ENCODE measurements at places on chromosomes 2 and 18.

- H3K27me3 ChIP-seq: no peaks in the 10 kb centered on the region
- H3K27ac ChIP-seq: no peak overlapping the region
- H3K4me3 ChIP-seq: no peak overlapping the region
- no peaks in the 10 kb centered on the region for H3K4me1 ChIP-seq
- no peaks in the 10 kb centered on the region for H3K36me3 ChIP-seq
These were observed 76.0 kb upstream of the SALL3 start for GRCh38 chr18:78903436-78904178.

- no peaks in the 10 kb centered on the region for H3K27me3 ChIP-seq
- H3K36me3 ChIP-seq: no peaks in the 10 kb centered on the region
- H3K4me1 ChIP-seq: no peaks in the 10 kb centered on the region
- DNase-seq: no peak
- H3K27ac ChIP-seq: no peak overlapping the region
- no peak overlapping the region for H3K4me3 ChIP-seq
These were observed 95.2 kb upstream of the BARD1 start for GRCh38 chr2:214904634-214905033.

DNA sequence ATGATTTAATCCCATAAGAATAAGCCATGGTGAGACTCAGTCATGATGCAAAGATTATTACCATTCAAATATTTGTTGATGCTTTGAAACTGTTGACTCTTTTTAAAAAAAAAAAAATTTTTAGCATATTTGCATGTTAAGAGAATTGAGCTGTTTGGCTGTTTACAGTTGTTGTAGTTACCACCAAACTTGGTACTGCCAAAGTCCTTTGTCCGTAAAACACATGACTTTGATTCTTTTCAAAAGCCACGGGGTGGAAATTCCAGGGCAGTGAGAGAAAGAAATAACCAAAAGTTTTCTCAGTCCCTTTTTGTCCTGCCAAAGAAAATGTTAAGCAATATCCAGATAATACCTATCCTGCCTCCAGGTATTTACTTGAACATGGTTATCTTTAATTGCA lies 474.8 kb downstream of the METTL4 start:
- H3K36me3 ChIP-seq: no peaks in the 10 kb centered on the region
- no peak for DNase-seq
- no peak overlapping the region for H3K4me3 ChIP-seq
- no peaks in the 10 kb centered on the region for H3K4me1 ChIP-seq
- no peak overlapping the region for H3K27ac ChIP-seq
- peaks cover 7% of the 10 kb centered on the region for H3K27me3 ChIP-seq

- H3K27ac ChIP-seq: no peak overlapping the region
- H3K4me3 ChIP-seq: peak overlapping the region; percentile 90
- peaks cover 36% of the 10 kb centered on the region for H3K27me3 ChIP-seq
- H3K36me3 ChIP-seq: no peaks in the 10 kb centered on the region
These were observed 64.7 kb upstream of the MAPRE2 start for GRCh38 chr18:34976534-34976898.

- H3K27ac ChIP-seq: no peak overlapping the region
- no peaks in the 10 kb centered on the region for H3K27me3 ChIP-seq
- H3K36me3 ChIP-seq: no peaks in the 10 kb centered on the region
These were observed 82.8 kb upstream of the PIK3C3 start for GRCh38 chr18:41872206-41872605.

- H3K4me3 ChIP-seq: no peak overlapping the region
These were observed 28.3 kb upstream of the ITGB6 start for GRCh38 chr2:160228141-160228917.

All from activated naive CD4-positive, alpha-beta T cell treated with anti-CD3 and anti-CD28 coated beads, Interleukin-2, amount 10 ng/mL, durations not matched to agents 7 days and 5 days (primary cell).